ENCODE measurements at places on chromosomes 3 and 15.
A peak's percentile ranks its signal among the peaks of the same experiment; 100 is the strongest.

GRCh38 chr15:70829371-70830166 is 24.4 kb downstream of the LARP6 start:
- DNase-seq: no peak

DNA sequence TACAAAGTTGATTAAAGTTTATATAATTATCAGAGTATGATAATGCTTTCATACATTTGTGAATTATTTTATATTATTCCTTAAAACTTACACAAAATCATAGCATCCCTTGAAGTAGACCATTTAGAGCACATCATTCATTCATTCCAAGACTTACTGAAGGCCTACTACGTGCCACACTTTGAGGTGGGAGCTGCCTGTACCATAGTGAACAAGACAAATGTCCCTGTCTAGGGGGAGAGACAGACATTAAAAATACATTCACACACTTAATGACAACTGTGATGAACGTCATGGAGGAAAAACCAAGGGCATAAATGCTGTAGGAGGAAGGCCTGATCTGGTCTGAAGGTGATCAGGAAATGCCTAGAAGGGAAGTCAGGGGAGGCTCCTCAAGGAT is 12.1 kb downstream of the MCCC1 start:
- DNase-seq: no peak

DNA sequence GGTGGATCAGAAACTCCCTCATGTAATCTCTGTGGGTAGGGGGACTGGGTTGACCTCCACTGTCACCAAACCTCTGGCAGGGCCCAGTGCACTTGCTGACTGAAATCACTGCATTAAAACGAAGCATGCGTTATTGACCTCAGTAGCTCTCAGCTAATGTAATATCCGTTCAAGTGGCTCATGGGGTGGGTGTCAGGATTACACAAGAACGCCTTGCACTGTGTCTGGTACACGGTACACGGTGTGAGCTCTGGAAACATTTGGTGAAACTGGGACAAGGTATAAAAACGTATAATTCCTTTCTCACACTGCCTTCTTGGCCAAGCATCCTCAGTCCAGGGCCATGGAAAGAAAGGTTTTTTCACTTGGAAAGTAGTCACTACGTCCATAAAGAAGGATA is 11.9 kb downstream of the LRTM1 start:
- no peak for DNase-seq

DNA sequence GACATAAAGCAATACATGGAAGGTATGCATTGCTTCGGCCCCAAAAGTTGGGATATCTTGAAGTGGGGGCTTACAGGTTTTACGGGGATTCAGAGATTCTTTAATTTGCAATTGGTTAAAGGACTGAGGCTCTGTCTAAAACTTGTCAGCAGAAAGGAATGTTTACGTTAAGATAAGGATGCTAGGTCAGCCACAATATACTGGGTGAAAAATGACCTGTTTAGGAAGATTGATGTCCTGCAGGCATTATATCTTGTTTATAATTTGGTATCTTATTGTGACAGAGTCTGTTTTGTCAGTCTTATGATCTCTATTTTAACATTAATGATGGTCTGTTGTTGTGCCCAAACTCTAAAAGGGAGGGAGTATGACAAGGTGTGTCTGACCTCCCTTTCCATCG is 15.3 kb upstream of the CCNDBP1 start:
- no peak for DNase-seq

GRCh38 chr3:87553058-87553457 is 276.7 kb upstream of the POU1F1 start:
- DNase-seq: no peak

- DNase-seq: peak; percentile 79
Observed at GRCh38 chr3:131561511-131561910, 58.7 kb upstream of the MRPL3 start.

DNA sequence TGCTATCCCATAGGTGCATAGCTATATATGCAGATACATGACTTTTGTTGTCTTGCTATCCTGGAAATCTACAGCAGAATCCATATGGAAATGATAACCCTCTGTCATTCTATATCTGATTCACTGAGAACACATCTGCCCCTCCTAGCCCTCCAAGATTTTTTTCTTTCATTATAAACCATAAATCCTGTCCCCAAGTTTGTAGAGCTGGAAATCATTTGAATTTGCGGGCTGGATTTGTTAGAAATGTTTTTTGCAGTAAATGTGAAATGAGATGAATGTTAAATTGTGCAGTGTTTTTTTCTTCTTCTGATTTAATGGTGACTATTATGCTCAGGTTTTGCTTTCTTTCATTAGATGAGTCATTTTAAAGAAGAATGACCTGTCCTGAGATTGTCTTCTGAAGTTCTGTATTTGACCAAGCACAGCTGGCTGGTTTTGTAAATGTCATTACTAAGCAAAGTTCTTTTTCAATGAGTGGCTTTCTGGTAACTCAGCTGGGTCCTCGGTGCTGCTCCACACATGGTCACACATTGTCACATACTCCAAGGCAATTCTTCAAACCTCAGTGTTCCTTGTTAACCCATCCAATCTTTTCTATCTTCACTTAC is 25.3 kb upstream of the ABHD17C start:
- DNase-seq: peak; percentile 89

- no peak for DNase-seq
Observed at GRCh38 chr3:173410436-173410835, 12.9 kb downstream of the NLGN1 start.

DNA sequence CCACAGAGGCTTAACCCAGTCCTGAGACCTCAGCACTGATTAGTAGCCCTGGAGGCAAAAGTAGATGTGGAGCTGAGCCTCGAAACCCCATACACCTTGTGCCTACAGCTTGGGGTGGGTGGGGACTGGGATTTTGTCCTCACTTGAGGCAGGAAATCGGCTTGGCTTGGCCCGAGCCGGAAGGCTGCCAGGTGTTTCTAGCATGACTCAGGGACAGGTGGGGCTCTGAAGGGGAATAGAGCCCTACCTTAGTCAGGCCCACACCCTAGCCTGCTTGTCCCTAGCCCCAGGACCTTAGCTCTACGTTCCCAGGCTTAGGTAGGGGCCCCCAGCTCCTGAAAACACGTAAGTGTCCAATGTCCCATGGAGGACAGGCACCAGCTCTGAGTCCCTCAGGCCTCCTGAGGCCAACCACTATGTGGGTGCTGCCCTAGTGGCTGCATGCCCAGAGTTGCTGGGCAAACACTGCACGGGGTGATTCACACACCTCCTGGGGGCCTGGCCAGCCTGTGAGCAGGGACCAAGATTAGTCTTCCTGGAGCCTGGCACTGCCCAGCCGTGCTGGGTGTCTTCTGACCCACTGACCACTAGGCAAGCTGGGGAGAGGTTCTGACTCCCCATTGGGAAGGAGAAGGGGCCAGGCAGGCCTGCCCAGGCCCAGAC is 3.1 kb downstream of the MST1R start:
- no peak for DNase-seq

DNA sequence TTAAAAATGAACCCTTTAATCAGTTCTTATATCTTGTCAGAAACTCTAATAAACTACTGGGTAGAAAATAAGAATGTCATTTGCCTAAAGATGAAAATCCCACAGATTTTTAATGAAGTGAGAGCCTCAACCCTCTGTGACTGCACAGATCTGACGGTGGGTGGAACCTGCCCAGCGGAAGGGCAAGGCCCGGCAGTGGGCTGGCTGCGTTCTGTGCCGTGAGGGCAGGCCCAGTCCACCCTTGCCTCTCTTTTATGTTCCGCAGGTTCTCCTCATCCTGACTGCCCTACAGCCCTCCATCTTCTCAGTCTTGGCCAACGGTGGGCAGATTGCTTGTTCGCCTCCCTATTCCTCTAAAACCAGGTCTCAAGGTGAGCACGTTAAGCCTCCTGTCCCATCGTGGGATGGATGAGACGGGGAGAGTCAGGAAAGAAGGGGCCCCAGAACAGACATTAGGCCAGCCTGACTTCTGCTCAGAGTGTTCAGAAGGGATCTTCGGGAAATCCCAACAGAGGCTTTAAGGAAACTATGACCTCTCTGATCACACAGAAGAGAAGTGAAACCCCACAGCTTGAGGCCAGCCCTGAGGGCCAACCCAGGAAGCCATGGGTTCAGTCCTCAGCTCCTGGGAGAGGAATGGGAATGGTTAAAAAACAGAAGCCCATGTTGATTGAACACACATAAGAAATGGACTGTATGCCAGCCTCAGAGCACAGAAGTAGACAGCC is 16.0 kb downstream of the SLC51A start:
- no peak for DNase-seq

GRCh38 chr3:27271890-27272289 is 97.3 kb downstream of the NEK10 start:
- DNase-seq: no peak

DNA sequence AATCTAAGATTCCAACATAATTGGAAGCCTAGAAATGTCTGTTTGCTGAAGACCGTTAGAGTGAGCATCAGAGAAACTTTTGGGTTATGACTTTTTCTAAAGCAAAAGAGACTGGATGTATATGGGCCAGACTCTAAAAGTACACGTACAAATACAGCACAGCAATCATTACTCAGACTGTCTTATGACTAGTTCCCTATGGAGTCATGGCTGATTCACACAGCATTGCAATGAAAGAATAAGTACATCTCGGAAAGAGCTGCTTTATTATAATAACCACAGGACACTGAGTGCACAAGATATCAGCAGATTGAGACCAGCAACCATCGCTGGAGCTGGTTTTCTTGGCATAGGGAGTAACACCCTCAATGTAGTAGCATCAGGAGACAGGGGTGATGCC is 618.6 kb downstream of the NLGN1 start:
- DNase-seq: peak; percentile 84

DNA sequence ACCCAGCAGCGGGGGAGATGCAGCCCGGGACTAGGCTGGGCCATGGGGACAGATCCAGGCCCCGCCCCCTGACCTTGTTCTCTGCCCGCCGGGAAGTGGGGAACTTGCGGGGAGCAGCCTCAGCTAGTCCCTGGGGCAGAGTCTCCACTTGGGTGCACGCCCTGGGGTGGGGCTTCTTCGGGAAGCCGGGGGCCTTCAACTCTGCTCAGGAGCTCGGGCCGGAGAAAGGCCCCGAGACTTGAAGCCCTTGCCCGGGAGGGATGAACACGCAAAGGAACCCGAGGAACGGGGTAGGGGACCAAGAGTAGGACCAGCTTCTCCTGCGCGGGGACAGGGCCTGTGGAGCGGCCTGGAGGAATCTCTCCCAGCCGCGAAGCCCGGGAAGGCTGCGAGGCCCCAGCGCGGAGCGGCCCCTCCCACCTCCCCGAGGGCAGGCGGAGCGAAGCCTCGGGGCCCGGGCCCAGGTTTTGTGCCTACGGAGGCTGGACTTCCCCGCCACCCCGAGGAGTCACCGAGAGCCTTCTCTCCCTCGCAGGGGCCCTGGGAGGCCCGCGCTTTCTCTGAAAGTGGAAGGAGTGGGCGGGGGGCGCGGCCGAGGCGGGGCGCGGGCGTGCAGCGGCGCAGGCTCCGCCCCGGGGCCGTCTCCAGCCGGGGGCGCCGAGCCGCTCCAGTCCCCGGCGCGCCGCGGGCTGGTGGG is at the start of gene ITPKA:
TSS of gene ITPKA (plus strand) at position 670 of the 697 bp plus-strand sequence. CDS start 54 bp downstream, outside the sequence.
- DNase-seq: peak; percentile 59
